ENCODE measurements at places on chromosomes 3 and 15.
A peak's percentile ranks its signal among the peaks of the same experiment; 100 is the strongest.

DNA sequence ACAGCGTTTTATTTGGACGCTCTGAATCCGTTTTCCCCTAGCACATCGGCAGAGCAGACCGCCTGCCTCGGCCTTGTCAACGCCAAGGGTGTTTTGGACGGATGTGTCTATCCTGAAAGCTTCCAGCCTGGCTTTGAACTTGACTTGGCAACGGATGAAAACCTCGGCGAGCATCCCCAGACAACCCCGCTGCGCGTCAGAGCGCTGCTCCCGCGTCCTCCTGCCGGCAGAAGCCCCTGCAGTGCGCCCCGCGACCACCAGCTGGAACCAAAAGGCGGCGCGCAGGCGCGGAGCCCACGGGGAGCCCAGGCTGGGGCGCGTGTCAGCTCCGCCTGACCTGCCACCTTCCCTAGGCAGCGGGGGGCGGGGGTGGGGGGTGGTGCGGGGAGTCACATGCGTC is 26.2 kb upstream of the ARL8B start:
- ATAC-seq: no peak

- ATAC-seq: no peak
These were observed 54.8 kb upstream of the SYN2 start for GRCh38 chr3:11949351-11949750.

- ATAC-seq: no peak
These were observed 7.5 kb downstream of the GNB5 start for GRCh38 chr15:52183562-52184173.

GRCh38 chr3:71503525-71504249 is 79.8 kb downstream of the FOXP1 start:
- peak; percentile 50 for ATAC-seq

DNA sequence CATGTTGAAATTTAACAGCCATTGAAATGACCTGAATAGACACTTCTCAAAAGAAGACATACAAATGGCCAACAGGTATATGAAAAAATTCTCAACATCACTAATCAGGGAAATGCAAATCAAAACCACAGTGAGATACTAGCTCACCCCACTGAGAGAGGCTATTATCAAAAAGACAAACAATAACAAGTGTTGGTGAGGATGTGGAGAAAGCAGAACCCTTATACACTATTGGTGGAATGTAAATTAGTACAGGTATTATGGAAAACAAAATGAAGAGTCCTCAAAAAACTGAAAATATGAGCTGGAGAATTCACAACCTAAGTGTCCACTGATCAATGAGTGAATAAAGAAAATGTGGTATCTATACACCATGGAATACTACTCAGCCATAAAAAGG is 21.5 kb downstream of the THOC7 start:
- ATAC-seq: no peak

DNA sequence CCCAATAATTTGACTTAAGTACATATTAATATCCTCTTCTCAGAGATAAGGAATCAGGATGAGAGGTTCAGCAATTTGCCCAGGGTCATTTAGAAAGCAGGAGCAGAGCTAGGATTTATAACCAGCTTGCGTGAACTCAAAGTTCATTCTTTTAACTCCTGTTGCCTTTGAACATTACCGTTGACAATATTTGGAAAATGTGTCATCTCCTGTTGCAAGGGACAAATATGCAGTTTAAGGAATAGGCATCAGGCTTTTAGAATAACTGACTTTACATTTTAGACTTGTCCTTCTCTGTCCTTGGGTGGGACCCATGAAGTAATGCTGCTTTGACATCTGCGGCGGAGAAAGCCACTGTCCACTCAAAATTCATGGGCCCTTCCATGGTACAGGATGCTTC is 252.2 kb upstream of the RGMA start:
- no peak for ATAC-seq

- peak; percentile 80 for ATAC-seq
These were observed 219.7 kb downstream of the CD47 start for GRCh38 chr3:107870943-107871638.

DNA sequence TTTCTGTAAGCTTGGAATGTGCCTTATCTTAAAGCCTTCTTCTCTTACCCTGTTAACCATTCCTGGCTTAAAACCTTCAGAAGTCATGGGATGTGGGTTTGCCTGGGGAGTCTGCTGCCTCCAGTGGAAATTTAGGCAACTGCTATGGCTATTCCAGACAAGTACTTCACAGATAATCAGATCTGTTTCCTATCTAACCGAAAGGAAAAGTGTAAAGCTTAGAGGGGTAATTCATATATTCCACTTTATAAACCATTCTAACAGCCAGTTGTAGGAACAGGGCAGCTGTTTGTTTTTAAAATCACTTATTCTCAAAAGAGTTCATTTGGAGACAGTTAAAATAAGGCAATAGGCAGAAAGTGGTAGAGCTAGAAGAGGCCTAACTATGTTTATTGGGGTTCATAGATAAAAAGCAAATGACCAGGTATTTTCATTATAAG is 219.9 kb downstream of the TCF12 start:
- peak; percentile 51 for ATAC-seq

DNA sequence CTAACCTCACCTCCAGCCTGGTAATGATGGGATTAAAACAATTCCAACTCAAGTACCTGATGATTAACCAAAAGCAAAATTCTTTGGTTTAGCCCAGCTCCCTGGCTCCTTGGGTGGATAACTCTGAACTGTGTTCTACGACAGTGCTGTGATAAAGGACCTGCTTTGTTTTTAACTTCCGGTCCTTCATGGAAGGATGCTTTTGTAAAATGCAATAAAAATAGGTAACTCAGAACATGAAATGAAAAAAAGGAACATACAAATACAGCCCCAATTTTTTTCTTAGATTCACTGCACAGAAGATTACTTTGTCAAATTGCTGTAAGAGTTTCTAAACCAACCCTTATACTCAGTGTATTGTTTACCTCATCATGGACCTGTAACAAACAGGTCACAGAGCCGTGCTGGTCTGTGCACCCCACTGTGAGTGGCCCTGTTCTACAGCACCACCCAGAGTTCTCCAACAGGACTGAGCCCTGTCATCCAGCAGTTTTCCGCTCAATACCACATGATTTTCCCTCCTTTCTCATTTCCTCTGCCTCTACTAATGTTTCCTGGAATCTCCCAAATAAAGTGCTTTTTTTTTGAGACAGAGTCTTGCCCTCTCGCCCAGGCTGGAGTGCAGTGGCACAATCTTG is 4.9 kb upstream of the PCYT1A start:
- no peak for ATAC-seq

DNA sequence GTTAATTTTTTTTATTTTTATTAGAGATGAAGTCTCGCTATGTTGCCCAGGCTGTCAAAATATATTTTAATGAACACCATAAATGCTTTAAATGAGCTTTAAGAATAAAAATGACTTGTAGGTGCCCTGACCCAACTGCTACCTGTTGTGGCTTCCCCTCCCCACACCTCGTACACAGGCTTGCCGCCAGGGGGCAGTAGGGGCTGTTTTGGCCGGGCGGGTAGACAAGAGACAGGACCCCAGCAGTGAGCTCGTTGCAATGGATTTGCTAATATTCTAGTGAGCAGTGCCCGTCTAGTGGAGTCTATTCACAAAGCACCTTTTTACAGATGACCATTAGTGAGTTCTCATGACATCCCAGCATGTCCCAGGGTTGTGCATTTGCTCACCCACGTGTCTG is 418.1 kb downstream of the OCA2 start:
- ATAC-seq: no peak
